ENCODE measurements at places on chromosomes 1 and 21.

GRCh38 chr1:75611014-75611413 lies at the start of gene SLC44A5:
TSS of gene SLC44A5 (minus strand) at chr1:75611114. CDS start at chr1:75541447, 69,667 bp downstream.
- DNase-seq, result no peak

- no peak for DNase-seq
Measured at GRCh38 chr1:52967666-52968065, 40.6 kb downstream of the SCP2 start.

- no peak for DNase-seq
Measured at GRCh38 chr1:232248276-232248820, 381.6 kb downstream of the SIPA1L2 start.

GRCh38 chr1:225440380-225441221 lies 12.8 kb upstream of the LBR start:
- DNase-seq, result no peak

DNA sequence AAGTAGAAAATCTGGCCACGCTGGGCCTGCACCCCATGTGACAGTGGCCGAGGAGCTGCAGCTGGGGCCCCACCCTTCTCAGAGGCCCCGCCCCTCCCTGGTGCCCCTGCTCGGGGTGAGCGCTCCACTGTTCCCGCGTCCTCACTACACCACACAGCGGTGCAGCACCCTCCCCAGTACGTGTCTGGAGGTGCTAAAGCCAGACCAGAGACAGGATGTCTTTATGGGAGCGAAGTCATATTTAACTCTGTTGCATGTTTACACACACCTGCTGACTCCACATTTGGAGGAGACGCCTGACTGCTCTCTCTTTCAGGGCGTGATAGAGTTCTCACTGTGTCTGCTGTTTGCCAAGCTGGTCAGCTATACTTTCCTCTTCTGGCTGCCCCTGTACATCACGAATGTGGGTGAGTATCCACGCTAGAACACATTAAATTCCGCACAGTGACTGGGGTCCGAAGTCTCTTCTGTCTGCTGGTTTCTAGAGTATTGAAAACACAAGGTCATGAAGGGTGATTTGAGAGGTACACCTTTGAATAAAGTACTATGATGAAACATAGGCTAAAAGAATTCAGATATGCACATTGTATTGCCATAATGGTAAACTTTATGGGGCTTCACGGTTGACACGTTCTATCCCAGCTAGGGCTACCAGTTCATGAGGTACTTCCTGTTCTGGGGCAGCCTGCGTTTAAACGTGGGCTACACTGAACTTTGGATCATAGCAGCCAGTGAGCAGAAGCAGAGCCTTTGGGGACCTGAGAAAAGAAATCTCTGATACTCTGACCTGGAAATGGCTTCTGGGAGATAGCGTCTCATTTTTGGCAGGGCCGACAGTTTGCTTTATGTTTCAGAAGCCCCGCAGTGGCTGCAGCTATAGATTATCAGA lies 48.4 kb downstream of the SLC37A1 start:
- DNase-seq, result peak; percentile 33

DNA sequence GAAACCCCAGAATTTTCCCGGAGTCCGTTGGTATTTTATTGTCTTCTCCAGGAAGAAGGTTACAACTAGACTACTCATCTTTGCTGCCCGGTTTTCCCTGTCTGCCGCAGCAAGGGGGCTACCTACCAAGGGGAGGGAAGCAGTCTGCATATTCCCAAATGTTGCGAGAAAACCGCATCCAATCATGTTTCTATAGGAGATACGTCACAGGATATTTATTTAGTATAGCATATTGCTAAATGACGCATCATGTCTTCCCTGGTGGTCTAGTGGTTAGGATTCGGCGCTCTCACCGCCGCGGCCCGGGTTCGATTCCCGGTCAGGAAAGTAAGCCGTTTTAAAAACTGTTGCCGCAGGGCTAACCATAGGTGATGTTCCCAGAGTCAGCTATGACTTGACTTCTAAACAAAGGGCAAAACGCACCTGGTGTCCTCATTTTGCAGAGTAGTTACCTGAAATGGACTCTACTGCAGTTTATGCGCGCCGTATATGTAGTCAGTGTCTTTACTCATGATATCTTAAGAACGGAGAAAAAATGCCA lies 15.2 kb upstream of the ZNF692 start:
- DNase-seq, result peak; percentile 71

DNA sequence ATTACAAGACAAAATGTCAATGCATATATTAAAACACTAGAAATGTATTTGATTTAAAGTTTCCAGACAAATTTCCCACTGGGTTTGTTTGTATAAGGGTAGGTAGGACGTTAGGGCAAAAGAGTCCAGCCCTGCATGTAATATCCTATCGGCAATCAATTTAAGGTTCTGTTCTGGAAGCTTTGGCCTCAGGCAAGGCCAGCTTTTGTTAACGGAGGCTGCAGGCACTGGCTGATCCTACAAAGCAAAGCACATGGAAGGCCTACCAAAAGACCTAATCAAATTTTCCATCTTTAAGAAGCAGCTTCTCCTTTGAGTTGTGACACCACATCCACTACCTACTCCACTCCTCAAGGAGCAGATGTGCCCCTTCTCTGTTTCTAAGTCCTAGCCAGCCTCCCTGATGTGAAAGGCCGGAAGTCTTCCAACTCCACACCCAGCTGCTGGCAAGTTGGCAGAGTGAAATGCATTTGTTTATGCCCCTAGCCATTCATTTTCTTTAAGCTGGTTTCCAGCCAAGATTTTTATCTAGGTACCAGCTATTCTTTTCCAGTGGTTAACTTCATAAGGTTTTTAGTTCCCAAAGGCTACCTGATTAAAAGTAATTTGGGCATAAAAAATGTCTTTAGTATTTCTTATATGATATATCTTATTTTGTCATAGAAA lies 452.6 kb downstream of the PTBP2 start:
- DNase-seq, result no peak

GRCh38 chr1:19124273-19124672 lies 85.8 kb downstream of the UBR4 start:
- no peak for DNase-seq

- DNase-seq, result no peak
Measured at GRCh38 chr1:83531521-83532309, 467.2 kb downstream of the TTLL7 start.

- DNase-seq, result no peak
Measured at GRCh38 chr1:11707621-11708276, 16.2 kb downstream of the DRAXIN start.

- no peak for DNase-seq
Measured at GRCh38 chr21:31686272-31686915, 26.9 kb downstream of the SOD1 start.

- DNase-seq, result no peak
Measured at GRCh38 chr1:87236585-87236984, 92.1 kb upstream of the LMO4 start.

DNA sequence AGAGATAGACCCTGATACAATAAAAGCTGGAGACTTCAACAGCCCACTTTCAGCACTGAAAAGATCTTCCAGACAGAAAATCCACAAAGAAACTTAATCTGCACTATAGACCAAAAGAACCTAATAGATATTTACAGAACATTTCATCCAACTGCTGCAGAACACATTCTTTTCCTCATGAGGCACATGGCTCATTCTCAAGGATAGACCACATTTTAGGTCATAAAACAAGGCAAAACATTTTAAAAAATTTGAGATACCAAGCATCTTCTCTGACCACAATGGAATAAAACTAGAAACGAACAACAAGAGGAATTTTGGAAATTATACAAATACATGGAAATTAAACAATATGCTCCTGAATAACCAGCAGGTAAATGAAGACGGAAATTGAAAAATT lies 15.0 kb upstream of the IL20 start:
- no peak for DNase-seq

- DNase-seq, result no peak
Measured at GRCh38 chr1:177230228-177231016, 59.7 kb downstream of the BRINP2 start.

- no peak for DNase-seq
Measured at GRCh38 chr1:37647281-37647680, 12.6 kb upstream of the RSPO1 start.

GRCh38 chr21:36563341-36563926 lies 83.5 kb upstream of the CLDN14 start:
- DNase-seq, result no peak

DNA sequence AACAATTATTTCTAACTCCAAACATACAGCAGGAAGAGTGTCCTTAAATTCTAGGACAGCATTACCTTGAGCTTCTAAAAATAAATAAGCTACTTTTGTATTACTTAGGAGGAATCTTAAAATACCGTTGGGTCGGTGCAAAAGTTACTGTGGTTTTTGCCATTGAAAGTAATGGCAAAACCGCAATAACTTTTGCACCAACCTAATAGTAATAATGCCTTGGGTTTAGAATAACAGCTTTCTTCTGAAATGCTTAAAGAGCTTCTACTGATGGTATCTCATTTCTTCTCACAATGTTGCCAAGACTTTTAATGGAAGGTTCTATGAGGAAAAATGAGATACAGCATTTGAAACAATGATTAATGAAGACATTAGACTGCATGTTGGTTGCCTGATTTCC lies 179.9 kb downstream of the SEC16B start:
- no peak for DNase-seq

DNA sequence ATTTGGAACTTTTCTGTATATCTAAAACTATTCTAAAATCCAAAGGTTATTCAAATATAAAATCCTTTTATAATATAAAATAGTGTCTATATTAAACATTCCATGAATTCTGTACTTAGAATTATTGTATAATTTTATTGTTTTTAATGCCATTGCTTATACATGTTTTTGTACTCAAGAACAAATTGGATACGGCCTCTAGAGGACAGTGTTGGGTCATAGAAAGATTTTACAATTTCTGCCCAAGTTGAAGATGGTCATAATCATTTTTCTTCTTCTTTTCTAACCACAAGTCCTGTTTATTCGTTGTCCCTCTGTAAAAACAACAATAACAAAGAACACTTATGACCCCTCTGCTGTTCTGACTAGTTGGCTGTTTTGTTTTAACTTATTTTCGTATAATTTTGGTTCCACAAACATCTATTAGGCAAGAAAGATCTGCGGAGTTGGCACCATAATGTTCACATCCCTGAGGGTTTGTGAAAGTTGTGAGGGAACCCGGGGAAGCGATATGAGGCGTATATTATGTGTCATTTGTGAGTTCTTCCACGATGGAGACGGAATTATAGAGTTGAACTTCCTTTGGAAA lies 75.7 kb upstream of the KIF26B start:
- DNase-seq, result no peak

DNA sequence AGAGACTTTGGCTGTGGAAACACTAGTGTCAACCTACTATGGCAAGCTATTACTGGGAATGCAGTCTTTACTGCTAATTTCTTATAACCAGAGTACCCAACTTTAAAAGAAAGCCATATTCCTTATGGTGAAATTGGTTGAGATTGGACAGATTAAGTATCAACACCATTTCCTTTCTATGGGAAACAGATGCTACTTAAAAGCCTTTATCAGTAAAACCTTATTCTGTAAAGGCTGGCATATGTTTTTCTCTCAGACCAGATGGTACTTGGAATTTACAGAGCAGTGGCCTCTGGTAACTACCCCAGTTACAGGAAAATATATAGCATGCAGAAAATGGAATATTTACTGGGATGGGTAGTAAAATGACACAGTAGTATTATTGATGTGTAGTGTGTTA lies 18.8 kb downstream of the IFI44 start:
- no peak for DNase-seq

- no peak for DNase-seq
Measured at GRCh38 chr21:31656199-31657095, 3.0 kb upstream of the SOD1 start.

DNA sequence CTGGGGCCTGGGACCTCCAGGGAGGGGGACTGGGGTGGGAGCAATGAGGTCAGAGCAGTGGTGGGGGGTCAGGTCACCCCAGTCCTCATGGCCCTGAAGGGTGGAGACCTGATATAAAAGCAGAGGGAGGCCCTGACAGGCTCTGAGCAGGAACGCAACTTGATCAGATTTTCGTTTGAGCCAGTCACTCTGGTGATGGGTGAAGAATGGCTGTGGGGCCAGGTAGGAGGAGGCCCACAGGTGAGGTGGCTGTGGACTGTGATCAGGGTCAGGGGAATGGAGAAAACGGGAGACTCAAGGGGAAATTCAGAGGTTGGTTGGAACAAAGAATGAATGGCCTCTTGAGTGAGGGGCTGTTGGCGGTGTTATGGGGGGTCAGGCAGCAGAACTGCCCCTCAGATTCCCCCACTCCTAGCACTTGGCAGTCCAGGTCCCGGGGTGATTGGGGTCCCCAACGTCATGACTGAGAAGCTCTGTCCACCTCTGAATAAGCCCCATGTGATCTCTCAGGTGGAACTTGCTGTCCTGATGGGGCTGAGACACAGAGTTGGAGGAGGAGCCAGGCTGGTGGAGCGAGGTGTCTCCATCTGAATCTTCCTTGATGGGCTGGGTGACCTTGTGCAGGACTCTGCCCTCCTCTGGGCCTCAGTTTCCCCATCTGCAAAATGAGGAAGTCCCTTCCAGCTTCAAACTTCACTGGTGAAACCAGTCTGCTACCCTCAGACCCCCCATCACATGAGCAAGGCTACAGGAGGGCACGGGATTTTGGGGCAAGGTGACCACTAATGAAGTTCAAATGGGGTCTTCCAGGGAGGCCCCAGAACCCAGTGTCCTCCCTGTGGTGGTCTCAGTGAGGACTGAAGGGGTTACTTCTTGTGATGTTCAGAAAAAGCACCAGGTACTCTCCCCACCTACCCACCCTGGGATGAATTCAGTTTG lies 683.0 kb downstream of the MATN1 start:
- DNase-seq, result no peak

- no peak for DNase-seq
Measured at GRCh38 chr1:51750729-51751128, 127.8 kb downstream of the NRDC start.

DNA sequence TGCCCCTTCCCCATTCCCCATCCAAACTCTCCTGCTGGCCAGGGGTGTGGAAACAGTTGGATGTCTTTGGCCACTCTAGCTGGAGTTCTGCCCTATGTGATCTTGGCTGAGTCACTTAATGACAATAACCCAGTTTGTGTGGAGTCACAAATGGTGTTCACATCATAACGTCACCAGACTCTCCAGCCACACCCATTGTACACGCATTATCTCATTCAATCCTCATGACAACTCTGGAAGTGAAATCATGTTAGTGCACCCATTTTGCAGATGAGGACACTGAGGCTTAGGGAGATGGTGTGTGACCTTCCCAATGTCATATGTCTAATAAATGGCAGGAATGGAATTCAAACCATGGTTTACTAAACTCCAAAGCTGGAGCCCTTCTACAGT lies 1.2 kb upstream of the CDA start:
- DNase-seq, result no peak

- DNase-seq, result no peak
Measured at GRCh38 chr1:48543854-48544253, 71.8 kb upstream of the SPATA6 start.

DNA sequence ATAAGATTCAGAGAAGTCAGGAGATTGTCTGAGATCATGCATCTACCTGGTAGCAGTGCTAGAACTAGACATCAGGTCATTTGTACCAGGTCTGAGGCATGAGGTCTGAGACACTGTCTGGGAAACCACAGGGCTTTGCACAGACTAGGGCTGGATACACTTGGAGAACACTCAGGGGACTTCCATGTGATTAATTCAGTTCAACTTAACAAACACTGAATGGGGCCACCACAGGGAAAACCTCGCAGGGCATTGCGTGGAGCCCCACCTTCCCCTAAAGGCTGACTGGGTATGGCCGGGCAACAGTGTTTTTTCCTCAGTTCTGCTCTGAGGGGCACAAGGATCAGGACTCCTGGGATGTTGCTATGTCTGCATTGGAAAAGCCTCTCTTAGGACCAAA lies 86.5 kb upstream of the WARS2 start:
- DNase-seq, result no peak

Data from thymus (tissue), 14 donors.